ENCODE measurements at places on chromosomes 4 and X.

DNA sequence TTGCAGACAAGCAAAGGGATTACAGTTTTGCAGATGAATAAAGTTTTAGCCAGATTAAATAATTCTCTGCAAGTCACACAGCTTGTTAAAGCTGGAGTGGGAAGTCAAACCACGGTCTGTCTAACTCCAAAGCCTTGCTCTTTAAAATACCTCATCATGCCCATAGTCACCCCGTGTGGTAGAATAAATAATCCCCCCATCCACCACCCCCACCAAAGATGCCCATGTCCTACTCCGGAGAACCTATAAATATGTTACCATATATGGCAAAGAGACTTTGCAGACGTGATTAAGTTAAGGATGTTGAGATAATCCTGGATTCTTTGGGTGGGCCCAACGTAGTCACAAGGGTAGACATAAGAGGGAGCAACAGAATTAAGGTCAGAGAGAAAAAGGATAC is 118.7 kb downstream of the BEND2 start:
- no peak for DNase-seq

- no peak for DNase-seq
These were observed 92.1 kb downstream of the SCFD2 start for GRCh38 chr4:53273726-53274125.

- peak; percentile 8 for DNase-seq
These were observed at the start of gene GLRA2 for GRCh38 chrX:14529290-14529989. GLRA2 (plus strand) TSS chrX:14529536; CDS start chrX:14530058, 522 bp downstream.

GRCh38 chrX:133794126-133794525 is 191.3 kb downstream of the GPC3 start:
- DNase-seq = no peak
